Pons (tissue), 1 donor: ENCODE measurements at places on chromosomes 2 and 18.
A peak's percentile ranks its signal among the peaks of the same experiment; 100 is the strongest.

GRCh38 chr2:231497651-231498050 is 32.6 kb downstream of the NMUR1 start:
- DNase-seq = no peak

DNA sequence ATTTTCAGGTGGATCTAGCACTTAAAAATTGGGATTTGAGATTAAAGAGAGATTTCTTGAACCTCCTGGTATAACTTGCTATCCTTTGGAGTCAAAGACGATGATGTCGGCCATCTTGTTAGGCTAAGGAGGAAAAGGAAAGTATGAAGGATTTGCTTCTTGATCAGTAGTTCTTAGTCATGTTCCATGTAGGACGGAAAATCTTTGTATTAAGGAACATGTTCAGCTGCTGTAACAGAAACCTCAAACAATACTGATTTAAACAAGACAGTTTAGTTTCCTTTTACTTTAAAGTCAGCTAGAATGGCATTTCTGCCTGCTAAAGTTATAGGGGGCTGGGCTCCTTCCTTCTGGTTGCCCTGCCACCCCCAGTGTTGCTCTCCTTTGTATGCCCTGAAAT is 56.4 kb upstream of the MGAT5 start:
- no peak for DNase-seq

GRCh38 chr18:55317864-55318263 is 270.1 kb downstream of the TCF4 start:
- DNase-seq = no peak

DNA sequence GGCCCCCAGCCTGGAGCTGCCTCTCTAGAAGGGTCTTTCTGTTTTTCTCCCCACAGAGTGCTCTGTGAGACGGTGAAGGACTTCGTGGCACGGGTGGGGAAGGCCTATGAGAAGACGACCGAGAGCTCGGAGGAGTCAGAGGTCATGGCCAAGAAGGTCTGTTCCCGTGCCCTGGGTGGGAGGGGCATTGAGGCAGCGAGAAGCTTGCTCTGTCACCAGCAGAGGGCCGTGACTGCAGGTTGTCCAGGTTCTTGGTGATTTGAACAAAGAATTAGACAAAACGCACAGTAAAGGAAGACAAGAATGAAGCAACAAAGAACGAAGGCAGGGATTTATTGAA is 93.9 kb downstream of the DGKD start:
- no peak for DNase-seq

GRCh38 chr2:234495251-234496054 is 1.4 kb downstream of the ARL4C start:
- DNase-seq = no peak

- peak; percentile 21 for DNase-seq
Measured at GRCh38 chr2:106115250-106115649, 78.9 kb downstream of the UXS1 start.

- DNase-seq = peak; percentile 16
Measured at GRCh38 chr2:212005085-212005671, 533.4 kb downstream of the ERBB4 start.

- DNase-seq = no peak
Measured at GRCh38 chr2:9238591-9239326, 32.1 kb downstream of the ASAP2 start.

GRCh38 chr18:210733-211132 is 52.4 kb downstream of the USP14 start:
- no peak for DNase-seq

DNA sequence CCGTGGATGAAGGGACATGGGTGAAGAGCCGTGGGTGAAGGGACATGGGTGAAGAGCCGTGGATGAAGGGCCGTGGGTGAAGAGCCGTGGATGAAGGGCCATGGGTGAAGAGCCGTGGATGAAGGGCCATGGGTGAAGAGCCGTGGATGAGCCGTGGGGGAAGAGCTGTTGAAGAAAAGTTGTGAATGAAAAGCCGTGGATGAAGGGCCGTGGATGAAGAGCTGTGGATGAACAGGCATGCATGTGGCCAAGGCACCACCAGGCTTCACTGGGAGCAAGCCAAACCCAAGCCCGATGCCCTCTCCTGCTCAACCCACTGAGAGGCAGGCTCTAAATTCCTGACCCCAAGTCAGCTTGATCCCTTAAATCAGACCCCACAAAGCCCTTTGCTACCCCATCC is 10.6 kb downstream of the OR6B3 start:
- no peak for DNase-seq

GRCh38 chr2:118145806-118146205 is 57.5 kb downstream of the INSIG2 start:
- no peak for DNase-seq

DNA sequence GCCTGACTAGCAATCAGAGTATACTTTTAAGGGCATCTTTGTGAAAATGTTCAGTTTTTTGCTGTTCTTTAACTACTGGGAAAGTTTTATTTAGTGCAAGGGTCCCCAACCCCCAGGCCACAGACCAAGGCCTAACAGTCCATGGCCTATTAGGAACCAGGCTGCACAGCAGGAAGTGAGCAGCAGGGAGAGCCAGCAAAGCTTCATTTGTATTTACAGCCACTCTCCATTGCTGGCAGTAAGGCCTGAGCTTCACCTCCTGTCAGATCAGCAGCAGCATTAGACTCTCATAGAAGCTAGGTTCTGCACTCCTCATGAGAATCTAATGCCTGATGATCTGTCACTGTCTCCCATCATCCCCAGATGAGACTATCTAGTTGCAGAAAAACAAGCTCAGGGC is 17.1 kb upstream of the NR4A2 start:
- no peak for DNase-seq

DNA sequence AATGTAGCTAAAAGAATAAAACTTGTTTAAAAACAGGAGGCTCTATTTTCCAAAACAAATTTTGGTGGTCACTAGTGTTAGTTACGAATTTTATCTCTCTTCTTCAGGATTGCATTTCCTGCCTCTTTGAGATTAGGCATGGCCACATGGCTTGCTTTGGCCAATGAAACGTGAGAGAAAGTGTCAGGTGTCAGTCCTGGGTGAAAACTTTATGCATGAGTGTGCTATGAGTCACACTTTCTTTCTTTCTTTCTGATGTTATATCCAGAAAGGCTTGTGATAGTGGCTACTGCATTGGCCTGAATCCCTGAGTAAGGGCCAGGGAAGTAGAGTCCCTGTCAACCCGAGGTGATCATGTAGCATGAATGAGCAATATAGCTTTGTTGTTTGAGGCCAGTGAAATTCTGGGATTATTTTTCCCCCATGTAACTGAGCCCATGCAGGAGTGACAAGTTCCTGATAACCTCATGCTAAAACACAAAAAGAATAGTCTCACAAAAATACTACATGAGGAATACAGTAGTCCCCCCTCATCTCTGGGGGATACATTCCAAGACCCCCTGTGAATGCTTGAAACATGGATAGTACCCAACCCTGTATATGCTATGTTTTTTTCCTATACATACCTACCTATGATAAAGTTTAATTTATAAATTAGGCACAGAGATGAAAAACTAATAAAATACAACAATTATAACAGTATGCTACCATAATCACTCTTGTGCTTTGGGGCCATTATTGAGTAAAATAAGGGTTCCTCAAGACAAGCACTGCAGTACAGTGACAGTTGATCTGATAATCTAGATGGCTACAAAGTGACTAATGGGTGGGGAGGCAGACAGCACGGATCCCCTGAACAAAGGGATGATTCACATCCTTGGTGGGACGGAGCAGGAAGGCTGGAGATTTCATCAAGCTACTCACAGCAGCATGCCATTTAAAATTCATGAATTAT is 109.5 kb downstream of the CDC42EP3 start:
- DNase-seq = no peak

GRCh38 chr18:62974928-62975675 is 259.8 kb downstream of the PHLPP1 start:
- DNase-seq = peak; percentile 62

GRCh38 chr2:31318361-31319336 is 84.7 kb downstream of the EHD3 start:
- no peak for DNase-seq

DNA sequence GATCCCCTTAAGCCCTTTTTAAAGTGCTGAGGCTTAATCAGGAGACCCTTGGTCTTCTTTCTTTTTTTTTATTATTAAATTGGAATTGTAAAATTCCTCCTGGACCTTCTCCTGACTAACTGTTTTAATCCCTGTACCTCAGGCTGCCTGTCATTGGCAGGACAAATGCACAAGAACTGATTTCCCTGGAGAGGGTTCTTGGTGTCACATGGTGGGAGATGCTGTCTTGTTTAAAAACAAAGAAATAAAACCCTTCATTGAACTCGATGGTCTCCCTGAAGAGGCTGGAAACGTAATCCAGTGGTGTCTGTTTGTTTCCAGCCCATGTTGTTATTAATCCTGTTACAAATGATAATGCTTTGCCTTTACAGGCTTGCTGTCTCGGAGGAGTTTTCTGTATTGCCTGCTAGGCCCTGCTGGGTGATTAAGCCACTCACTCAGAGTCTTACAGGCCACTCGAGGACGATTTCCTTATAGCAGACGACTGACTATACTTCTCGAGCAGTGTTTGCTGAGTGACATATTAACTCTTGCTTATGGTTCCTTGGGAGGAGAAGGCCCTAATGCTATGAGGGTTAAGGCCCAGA is 100.5 kb upstream of the MGAT5 start:
- no peak for DNase-seq

DNA sequence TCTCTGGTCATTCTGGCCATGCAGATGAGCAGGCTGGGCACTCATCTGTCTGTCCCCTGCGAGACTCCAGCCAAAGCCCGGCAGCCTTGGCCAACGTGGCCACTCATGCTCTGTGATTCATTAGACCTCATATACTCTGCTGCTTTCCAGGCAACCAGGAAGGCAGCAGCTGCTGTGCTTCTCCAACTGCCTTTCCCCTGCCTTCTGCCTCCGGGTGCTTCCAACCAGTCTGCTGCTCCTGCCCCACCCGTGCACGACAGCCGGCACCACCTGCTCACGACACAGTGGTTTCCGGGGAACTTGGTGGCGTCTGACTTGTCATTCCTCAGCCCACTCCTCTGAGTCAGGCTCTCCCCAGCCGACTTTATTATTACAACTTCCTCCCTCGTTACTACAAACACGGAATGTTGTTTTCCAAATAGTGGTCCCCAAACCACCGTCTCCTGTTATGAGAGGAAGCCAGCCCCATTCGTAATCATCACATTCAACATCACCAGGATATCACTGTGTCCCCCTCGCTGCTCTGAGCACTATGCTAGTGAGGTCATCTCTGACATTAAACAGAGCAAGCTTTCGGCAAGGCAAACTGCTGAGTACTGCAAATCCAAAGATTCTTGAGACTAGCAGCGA is 392.4 kb downstream of the ALK start:
- DNase-seq = no peak

- no peak for DNase-seq
Measured at GRCh38 chr2:18119883-18120282, 241.4 kb downstream of the KCNS3 start.

- DNase-seq = peak; percentile 64
Measured at GRCh38 chr18:77702686-77703085, 453.0 kb downstream of the GALR1 start.
